ENCODE measurements at places on chromosomes 4 and X.
A peak's percentile ranks its signal among the peaks of the same experiment; 100 is the strongest.

DNA sequence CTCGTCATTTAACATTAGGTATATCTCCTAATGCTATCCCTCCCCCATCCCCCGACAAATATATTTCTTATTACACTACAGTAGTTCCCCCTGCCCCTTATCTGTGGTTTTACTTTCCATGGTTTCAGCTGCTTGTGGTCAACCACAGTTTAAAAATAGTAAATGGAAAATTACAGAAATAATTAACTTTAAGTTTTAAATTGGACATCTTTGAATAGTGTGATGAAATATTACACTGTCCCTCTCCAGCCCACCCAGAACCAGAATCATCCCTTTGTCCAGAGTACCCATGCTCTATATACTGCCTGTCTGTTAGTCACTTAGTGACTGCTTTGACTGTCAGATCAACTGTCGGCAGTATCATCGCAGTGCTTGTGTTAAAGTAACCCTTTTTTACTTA, 47.4 kb upstream of the VEGFC start:
- DNase-seq: no peak

DNA sequence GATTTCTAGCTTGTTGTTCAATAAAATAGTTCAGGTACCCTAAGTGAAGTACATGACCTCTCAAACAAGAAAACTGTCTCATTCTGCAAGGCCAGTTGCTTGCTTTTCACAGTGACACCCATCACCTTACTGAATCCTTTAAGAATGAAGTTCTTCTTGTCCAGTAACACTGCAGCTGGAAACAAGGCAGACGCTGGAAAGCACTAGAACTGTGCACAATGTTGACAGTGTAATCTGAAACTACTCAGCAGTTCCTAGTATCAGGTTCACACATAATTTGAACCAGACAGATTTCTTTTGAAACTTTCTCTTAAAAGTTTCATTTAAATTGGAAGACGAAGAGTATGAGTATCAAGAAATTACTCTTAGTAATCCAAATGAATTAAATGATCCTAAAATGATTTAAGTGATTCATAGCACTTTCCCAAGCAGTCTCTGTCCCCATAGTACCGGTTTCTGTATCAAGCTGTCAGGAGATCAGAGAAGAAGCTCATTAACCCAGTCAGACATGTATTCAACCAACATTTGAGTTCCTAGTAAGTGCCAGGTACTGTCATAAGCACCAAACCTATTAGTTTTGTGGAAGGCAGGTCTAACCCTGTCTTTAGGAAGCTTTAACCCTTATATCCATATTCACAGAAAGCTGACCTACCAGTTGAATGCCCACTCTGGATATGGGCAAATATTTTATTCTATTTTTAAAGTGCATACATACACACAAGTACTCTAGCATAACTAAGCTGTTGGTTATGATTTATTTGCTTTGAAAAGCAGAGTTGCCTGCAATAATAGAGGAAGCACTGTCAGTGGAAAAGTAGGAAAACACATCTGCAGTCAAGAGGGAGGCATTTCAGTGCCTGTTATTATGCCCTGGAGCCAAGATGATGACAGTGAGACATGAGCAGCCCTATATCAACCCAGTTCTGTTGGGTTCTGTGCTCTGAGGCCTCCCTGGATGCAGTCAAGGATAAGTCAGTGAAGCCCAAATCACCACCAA, 63.6 kb downstream of the PALLD start:
- DNase-seq: no peak

- peak; percentile 93 for DNase-seq
These were observed 5.0 kb downstream of the TACC3 start for GRCh38 chr4:1726146-1726934.

DNA sequence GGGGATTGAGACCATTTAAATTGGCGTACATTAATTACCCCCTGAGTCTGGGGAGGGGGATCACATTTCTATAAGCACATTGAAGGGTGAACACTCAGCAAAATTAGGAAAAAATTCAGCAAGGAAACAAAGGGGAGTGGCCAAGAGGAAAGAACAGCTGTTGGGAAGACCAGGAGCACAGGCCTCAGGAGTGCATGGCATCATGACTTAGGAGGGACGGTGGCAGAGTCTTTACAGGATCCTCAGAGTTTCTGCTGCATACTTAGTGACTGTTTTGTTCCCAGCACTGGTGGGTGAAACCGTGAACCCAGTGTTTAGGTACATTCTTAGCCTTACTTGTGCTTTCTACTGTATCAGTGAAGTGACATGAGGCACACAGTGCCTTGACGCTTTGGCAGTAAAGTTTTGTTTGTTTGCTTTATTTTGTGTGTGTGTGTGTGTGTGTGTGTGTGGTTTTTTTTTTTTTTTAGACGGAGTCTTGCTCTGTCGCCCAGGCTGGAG, 121.3 kb downstream of the CBR4 start:
- no peak for DNase-seq

DNA sequence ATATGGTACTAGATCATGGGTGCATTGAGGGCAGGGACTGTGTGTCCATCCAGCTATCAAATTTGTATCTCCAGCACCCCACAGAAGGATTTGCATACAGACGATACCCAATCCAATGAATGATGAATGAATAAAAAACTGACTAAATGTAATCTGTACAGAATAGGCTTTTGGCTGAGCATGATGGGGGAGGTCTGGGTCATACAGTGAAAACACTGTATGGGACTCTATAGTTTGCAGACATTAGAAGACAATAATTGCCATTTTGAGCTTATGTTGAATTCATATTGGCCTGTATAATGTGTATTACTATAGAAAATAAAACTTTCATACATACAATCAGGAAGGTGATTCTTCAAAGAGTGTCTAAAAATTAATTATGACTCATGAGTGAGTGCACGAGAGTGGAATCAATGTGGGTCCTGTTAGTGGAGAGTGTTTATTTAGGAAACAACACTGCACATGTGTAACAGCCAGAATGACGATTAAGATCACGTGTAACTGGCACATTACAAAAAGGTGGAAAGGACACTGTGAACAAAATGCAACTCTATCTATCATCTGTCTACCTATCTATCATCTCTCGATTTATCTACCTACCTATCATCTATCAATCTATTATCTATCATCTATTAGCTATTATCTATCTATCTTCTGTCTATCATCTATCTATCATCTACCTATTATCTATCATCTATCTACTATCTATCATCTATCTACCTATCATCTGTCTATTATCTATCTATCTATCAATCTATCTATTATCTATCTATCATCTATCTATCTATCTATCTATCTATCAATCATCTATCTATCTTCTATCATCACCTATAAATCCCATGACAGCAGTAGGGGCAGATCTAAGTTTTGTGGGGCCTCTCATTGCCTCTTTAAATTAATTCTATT, 201.3 kb downstream of the PTTG2 start:
- no peak for DNase-seq

GRCh38 chr4:25320773-25321172, 8.2 kb downstream of the ZCCHC4 start:
- DNase-seq: no peak
